CD4-positive, alpha-beta memory T cell (primary cell): ENCODE measurements at places on chromosomes 6 and 20.

GRCh38 chr6:169240591-169241390, 12.9 kb downstream of the THBS2 start:
- no peak for DNase-seq

DNA sequence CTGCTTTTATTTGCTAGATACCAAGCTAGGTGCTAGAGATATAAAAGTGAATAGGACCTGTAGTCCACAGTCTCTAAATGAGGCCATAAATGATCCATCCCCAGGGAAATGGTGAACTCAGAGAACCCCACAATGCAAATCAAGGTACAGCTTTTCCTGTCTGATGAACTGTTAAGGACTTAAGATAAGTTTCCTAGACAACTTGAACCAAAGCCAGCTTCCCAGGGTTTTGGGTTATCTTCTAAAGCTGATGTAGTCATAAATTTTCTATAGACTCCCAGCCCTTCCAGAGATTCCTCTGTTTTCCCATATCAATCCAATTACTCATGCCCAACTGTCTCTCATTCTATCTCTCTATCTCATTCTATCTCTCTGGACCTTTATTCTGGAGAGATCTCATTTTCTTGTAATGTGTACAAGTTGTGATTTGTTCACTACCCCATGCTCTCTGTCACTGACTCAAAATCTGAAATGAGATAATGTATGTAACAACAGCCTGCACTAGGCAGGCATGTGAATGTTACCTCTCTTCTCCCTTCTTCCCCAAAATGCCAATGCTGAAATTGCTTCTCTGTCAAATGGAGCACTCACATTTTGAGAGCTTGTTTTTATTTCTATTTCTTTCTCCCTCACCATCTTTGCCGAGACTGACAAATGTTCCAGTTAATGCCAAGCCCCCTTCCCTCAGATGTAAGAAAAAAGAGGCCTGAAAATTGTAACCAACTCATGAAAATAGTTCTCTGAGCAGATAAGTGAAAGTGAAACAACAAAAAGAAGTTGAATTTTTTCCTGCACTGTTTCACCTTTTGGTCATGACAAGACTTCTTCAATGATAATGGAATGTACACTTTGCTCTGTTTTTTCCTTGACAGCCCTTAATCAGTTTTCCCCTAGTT, 279.9 kb downstream of the SLC35F1 start:
- DNase-seq, result no peak

DNA sequence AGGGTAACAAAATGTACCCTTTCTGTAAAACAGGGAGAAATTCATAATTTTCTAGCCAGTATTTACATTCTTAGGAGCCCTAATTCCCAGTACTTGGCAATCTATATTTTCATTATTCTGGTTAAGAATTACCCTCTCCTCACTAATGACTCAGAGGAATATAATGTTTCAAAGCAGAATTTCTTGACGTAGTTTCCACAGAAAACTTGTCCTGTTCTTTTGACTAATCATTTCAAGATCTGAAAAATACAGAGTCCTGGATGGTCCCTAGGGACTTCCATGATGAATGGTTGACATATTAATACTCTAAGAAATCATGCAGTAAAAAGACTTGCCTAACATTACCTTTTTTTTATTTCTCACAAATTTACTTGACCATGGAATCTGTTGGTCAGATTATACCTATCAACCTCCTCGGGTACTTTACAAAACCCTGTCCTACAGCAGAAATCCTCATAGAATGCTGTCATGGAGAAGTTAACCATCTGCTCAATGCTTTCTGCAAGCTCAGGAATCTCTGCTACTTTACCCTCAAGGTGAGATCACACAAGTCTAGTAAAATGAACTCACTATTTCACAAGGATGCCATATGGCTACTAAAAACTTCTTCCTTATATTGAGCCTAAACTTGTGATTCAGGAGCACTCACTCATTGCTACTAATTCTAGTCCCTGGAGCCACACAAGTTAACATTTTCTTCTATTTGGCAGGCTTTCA, 202.1 kb upstream of the CNR1 start:
- DNase-seq, result no peak

DNA sequence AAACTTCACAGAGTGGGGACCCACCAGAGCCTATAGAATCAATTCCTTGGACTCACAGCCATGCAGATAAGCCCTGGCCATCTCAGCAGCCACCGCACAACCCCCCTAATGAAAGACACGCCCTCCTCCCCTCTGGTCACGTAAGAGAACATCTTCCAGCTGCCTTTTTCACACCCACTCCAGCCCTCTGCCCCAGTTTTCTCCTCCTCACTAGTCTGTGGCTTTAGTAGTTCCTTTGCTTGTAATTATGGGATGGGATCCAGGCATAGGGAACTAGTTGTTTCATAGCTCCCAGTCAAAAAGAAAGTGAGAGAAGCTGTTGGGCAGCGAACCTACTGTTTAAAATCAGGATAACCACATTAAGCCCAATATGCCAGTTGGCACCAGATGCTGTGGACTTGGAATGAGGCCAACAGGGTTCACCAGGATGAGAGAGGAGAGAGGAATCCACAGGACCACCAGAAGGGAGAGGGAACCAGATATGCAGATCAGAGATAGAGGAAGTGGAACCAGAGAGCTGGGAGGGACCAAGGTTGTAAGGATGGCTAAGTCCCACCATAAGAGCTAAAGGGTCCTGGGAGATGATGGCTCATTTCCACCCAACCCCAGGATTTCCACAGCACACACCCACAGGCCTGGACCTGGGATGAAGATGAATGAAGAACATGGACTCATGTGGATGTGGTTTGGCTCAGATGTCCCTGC, 9.0 kb upstream of the BTN3A1 start:
- DNase-seq, result no peak

- DNase-seq, result no peak
Measured at GRCh38 chr6:18413381-18413780, 26.2 kb downstream of the RNF144B start.

GRCh38 chr20:24124951-24125650, 136.5 kb upstream of the GGTLC1 start:
- DNase-seq, result no peak

DNA sequence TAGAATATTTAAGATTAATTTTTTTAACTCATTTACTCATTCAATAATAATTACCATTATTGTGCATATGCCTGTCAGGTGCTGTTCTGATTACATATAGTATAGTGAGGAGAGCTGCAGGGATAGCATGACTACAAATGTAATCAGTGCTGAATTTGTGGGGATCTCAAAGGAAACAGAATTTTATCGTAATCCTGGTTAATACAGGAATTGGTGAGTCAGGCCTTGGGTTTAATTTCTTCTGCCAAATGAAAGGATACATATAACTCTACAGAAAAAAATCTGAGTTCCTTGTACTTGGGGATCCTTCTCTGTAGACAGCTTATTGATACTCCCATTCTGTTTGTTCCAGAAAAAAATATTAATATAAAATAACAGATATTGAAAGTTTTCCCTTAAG, 297.2 kb downstream of the GJA1 start:
- no peak for DNase-seq

GRCh38 chr6:90195094-90195829, 101.4 kb downstream of the BACH2 start:
- no peak for DNase-seq

DNA sequence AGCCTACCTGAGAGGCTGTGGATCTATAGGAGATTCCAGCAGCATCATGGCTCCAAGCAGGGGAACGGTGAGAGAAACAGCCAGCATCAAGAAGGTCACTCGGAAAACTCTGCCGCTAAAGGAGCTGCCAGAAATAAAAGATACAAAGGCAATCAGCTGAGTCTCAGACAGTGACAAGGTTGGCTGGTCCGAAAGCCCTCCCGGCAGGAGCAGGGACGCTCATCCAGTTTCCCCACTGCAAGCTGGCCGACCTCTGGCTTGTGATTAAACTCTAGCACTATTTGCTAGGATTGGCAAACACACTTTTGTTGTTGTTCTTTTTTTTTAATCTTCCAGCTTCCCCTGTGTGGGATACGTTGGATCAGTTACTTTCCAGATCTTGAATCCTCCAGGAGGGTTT, 8.7 kb downstream of the APMAP start:
- DNase-seq, result no peak

DNA sequence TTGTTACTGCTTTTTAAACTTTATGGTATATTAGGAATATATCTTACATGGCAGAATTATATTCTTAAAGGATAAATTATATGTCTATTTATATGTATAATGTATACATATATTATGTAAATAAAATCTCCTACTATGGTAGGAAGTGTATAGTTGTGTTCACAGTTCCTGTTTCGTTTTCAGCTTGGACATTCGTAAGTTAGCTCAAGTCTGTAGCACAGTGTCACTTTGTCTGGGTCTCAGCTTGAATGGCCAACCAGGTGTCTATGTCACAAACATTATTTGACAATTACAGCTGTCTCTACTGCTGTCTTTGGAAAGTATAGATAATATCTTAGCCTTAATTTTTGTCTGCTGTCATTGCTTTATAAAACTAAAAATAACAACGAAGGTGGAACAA, 303.9 kb downstream of the CDKAL1 start:
- no peak for DNase-seq

DNA sequence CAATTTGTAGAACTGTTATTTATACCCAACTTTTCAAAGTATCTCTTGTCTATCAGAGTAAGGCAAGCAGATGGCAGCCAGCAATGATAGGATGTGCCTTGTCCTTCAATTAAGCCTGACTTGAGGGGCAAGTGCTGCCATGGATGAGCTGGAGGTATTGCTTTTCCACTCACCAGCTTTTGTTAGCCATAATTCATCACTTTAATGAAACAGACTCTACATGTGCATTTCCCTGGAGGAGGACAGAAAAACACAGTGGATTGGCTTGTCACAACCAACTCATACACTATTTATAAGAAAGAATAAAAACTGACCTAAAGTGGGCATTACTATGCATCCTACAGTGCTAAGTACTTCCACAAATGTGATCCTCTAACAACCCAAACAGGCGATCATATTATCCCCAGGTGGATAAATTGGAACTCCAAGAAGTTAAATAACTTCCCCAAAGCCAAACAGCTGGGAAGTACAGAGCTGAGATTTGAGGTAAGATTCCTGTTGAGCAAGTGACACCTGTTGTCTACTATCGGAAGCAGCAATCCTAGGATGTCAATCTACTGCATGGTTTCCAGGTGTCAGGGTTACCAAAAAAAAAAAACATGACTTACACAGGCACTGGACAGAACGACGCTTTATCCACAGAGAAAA, 73.9 kb upstream of the NRSN1 start:
- no peak for DNase-seq

DNA sequence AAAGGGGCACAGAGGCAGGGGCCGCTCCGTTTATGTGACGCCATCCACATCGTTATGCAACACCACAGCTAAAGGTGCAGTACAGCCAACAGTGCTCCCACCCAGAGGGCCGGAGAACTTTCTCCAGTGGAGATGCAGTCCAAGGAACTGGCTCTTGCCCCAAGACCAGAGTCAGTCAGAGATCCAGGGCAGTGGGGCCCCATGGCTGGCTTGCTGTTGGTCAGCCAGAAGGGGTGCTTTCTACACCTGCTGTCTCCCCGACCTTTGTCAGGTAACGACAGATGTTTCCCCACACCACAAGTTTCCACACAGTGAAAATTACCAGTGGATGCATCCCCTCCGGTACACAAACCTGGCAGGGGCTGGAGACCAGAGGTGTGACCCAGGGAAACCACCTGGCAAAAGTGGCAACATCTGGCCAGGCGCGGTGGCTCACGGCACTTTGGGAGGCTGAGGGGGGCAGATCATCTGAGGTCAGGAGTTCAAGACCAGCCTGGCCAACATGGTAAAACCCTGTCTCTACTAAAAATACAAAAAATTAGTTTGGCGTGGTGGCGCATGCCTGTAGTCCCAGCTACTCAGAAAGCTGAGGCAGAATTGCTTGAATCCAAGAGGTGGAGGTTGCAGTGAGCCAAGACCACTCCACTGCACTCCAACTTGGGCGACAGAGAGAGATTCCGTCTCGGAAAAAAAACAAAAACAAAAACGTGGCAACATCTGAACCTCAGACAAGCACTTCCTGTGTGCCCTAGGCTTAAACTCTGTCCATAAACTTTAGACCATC, 34.9 kb downstream of the UBE2V1 start:
- no peak for DNase-seq

- DNase-seq, result no peak
Measured at GRCh38 chr6:42254505-42254904, 36.8 kb upstream of the MRPS10 start.

- DNase-seq, result no peak
Measured at GRCh38 chr20:57244221-57244585, 22.2 kb downstream of the BMP7 start.

DNA sequence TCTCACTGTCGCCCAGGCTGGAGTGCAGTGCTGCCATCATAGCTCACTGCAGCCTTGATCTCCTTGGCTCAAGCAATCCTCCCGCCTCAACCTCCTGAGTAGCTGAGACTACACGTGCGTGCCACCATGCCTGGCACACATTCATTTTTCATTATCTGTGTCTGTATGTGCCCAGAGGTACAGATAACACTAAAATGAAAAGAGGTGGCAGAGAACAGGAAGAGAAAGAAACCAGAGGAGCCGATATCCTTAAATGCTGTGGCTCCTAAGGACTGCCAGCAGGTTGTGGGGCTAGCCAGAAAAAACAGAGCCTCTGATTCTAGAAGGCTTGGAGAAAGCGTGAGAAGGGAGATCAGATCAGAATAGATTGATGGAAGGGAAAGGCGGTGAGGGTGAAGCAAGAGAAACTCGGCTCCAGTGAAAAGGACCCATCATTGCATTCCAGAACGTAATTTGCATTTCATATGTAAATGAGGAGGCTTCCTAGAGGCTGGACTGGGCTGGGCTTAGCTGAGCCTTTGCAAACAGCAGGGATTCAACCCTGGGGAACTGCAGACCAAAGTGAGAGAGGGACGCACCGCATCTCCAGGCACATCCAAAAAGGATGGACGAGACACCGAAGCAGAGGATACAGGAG, 64.2 kb downstream of the GCNT2 start:
- DNase-seq, result no peak

- no peak for DNase-seq
Measured at GRCh38 chr20:15256676-15257568, 919.5 kb upstream of the FLRT3 start.

GRCh38 chr6:139973669-139974344, 599.4 kb upstream of the CITED2 start:
- DNase-seq, result no peak

GRCh38 chr20:3473944-3474343, 3.1 kb downstream of the ATRN start:
- no peak for DNase-seq

DNA sequence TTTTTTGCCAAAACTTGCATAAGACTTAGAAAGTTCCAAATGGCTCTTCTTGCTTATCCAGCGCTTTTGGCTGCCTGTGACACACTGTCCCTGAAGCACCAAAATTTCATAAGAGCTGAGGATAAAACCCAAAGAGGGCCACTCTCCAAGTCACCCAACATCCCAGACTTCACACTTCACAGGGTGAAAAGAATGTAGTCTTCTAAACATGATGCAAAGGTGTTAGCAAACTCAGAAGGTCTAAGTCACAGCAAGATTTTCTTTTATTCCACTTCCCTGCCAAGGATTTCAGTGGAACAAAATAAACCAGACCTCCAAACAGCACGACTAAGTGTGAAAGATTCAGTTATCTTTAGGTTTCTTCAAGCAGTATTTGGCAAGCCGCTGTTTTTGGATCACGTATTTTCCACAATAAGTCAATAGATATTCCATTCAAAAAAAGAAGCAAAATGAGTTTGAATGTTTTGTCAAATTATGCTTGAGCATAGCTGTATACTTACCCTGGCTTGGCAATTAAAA, 44.6 kb upstream of the CD93 start:
- DNase-seq, result no peak
